T follicular helper cell (primary cell): ENCODE measurements at places on chromosomes 2 and 18.

DNA sequence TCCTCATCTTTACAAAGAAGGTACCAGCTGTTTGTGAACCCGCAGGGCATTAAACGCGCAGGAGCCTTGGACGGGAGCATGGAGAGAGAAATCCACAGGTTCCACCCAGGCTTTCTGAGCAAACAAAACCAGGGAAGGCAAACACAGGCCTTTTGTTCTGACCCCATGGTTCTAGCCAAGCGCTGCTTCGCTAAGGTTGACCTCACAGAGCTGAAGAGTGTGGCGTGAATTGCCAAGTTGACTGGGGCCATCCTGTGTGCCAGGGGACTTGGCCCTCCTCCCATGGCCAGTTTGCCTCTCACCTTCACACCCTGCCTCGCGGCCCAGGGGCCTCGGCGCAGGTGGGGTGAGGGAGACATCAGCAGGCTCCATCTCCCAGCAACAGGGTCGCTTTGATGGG lies 74.1 kb downstream of the VAPA start:
- DNase-seq, result no peak

GRCh38 chr18:69157906-69158305 lies 242.8 kb upstream of the DOK6 start:
- no peak for DNase-seq

- DNase-seq, result no peak
Measured at GRCh38 chr18:57469884-57470283, 34.7 kb downstream of the ONECUT2 start.

DNA sequence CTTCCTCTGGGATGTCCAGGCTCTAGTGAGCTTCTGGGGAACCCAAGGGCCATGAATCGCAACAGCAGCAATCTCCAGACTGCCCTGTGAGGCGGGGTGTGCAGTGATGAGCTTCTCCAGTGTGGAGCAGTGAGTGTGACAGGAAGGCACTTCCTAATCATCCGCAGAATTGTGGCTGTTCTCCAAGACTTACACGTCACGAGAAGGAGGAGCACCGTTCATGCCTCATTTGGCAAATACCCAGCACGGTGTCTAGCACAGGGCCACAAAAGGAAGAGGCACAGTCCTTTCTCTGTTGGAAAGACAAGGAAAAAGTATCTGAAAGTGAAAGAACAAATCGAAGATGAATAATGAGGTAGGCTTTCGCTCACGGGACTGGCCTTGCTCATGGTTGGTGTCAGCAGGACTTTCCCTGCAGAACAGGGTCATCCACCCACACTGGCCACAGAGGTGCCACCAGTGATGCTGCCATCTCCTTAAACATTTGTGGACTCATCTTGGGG lies 125.1 kb upstream of the HAAO start:
- DNase-seq, result no peak

DNA sequence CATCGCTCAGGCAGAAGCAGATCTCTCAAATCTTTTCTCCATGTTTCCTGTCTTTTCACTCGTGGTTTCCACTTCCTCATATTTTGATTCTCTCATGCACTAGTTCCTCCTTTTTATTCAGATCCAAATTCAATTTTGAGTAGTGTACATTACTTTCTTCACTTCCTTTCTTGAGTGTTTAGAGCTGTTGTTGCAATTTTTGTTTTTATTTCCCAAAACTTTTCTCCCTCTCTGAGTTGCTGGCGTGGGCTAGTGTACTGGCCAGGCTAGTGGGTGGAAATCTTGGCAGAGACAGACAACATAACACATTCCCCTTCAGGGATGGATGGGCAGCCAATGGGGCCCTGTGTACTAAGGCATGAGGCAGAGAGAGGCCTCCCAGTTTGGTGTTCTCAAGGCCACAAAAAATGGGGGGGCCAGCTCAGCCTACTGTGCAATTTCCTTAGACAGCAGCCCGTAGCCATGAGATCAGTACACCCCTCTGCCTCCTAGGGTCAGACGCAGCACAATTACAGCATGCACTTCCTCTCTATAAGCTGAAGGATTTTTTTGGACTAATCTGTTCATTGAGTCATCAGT lies 145.1 kb upstream of the PID1 start:
- no peak for DNase-seq

- no peak for DNase-seq
Measured at GRCh38 chr2:75538521-75539490, 21.9 kb downstream of the EVA1A start.
